ENCODE measurements at places on chromosomes 6 and 20.

- no peak for DNase-seq
- H3K36me3 ChIP-seq: no peaks in the 10 kb centered on the region
- no peak overlapping the region for H3K27ac ChIP-seq
- H3K4me3 ChIP-seq: no peak overlapping the region
- H3K4me1 ChIP-seq: no peaks in the 10 kb centered on the region
- H3K27me3 ChIP-seq: no peaks in the 10 kb centered on the region
Observed at GRCh38 chr20:13877793-13878192, 93.0 kb downstream of the NDUFAF5 start.

DNA sequence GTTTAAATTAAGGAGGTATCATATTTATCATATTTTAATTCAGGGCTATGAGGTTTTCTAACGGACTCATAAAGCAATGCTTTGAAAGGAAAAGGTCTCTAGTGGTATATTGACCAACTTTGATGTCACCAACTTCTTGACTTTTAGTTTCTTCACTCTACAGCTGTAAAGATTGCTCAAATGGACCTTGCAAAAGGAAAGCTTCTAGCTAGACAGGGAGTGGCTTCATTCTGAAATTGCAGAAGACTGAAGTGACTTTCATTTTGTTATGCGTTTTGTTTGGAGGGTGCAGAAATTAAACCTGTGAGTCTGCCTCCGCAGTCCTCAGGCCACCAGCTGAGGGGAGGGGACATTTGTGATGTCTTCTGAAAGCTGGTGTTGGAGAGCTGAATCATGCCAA, 95.7 kb downstream of the SLC24A3 start:
- no peaks in the 10 kb centered on the region for H3K36me3 ChIP-seq
- no peak overlapping the region for H3K4me3 ChIP-seq
- no peak for DNase-seq
- no peak overlapping the region for H3K27ac ChIP-seq
- H3K4me1 ChIP-seq: no peaks in the 10 kb centered on the region

GRCh38 chr6:75603106-75603420, 1.4 kb downstream of the SENP6 start:
- H3K27ac ChIP-seq: peak overlapping the region; percentile 93
- no peaks in the 10 kb centered on the region for H3K27me3 ChIP-seq
- peaks cover 68% of the 10 kb centered on the region for H3K4me1 ChIP-seq
- no peaks in the 10 kb centered on the region for H3K36me3 ChIP-seq
- no peak for DNase-seq

- no peak overlapping the region for H3K4me3 ChIP-seq
- no peak overlapping the region for H3K27ac ChIP-seq
- no peaks in the 10 kb centered on the region for H3K27me3 ChIP-seq
Observed at GRCh38 chr20:41690702-41691101, 72.5 kb upstream of the CHD6 start.

GRCh38 chr6:22569281-22570184, at the start of gene HDGFL1:
TSS of gene HDGFL1 (plus strand) at chr6:22569566. CDS start at chr6:22569576, 10 bp downstream.
- no peak within 1 kb of the TSS for H3K4me3 ChIP-seq
- no peaks in the 10 kb centered on the region for H3K36me3 ChIP-seq
- H3K27ac ChIP-seq: no peak within 1 kb of the TSS
- H3K4me1 ChIP-seq: no peaks in the 10 kb centered on the region
- no peak for DNase-seq
- no peaks in the 10 kb centered on the region for H3K27me3 ChIP-seq

- H3K27me3 ChIP-seq: no peaks in the 10 kb centered on the region
- no peaks in the 10 kb centered on the region for H3K36me3 ChIP-seq
- H3K4me1 ChIP-seq: peaks cover 48% of the 10 kb centered on the region
- no peak for DNase-seq
Observed at GRCh38 chr6:111996144-111996865, 57.6 kb upstream of the CCN6 start.

DNA sequence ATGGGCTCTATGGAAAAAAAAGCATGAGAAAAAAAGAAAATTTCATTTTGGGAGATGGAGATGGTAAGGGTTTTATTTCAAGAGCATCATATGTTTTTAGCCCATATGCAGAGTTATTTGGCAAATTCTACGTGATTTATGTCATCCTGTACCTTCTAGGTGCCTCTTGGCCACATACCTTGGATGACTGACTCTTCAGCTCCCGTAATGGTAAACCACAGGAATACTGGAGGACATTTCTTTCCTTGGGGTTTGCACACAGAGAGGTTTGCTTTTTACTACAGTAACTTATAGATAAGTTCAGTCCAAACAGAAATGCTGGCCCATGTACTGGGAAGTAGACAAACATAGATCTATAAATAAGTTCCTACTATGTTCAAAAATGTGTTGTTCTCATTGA, 132.2 kb downstream of the SH3BGRL2 start:
- H3K36me3 ChIP-seq: no peaks in the 10 kb centered on the region
- no peaks in the 10 kb centered on the region for H3K27me3 ChIP-seq

GRCh38 chr20:32575227-32575581, 9.9 kb downstream of the NOL4L start:
- peaks cover 96% of the 10 kb centered on the region for H3K4me1 ChIP-seq
- H3K27ac ChIP-seq: peak overlapping the region; percentile 42
- no peaks in the 10 kb centered on the region for H3K27me3 ChIP-seq
- no peak overlapping the region for H3K4me3 ChIP-seq
- no peak for DNase-seq

DNA sequence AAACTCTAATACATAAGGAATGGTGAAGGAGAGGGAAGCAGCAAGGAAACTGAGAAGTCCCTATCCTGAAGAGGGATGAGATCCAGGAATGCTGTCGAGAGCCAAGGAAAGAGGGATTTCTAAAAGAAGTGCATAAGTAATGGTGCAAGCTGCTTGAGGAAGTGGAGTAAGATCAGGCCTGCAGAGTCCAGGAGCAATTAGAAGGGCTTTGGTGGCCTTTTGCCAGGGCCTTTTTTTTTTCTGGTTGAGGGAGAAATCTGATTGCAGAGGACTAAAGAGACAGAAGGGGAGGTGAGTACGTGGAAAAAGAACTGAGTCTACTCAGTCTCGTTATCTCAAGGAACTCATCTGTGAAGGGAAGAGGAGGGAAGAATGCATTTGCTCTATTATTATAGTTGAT, 396.2 kb downstream of the UTRN start:
- no peaks in the 10 kb centered on the region for H3K4me1 ChIP-seq
- no peak overlapping the region for H3K27ac ChIP-seq
- peaks cover 5% of the 10 kb centered on the region for H3K36me3 ChIP-seq
- DNase-seq: no peak
- no peak overlapping the region for H3K4me3 ChIP-seq
- no peaks in the 10 kb centered on the region for H3K27me3 ChIP-seq

DNA sequence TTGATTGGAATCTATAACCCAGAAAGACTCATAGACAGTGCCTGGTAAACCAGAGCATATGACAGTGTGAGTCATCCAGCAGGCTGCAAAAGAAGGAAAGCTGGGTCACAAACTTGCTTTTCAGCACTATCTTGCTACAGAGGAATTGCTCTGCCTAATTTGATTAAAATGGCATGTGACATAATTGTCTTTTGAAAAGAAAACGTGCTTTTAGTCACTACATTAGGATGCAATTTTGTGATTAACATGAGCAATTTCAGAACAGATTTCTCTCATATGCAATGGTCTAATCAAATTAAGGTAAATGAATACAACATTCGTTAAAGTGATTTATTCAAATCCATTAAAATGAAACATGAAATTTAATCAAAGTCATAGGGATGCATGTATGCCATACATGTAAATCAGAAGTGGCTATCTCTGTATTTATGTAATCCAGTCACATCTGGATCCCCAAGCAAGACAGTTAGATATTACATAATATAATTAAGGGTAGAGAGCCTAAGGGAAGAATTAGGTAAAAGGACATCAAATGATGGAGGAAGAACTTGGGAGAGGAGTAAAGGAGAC, 400.0 kb upstream of the HTR1E start:
- H3K36me3 ChIP-seq: no peaks in the 10 kb centered on the region
- no peak overlapping the region for H3K27ac ChIP-seq

GRCh38 chr6:41682497-41683272, 44.4 kb downstream of the MDFI start:
- no peak for DNase-seq
- no peaks in the 10 kb centered on the region for H3K36me3 ChIP-seq
- H3K4me1 ChIP-seq: peaks cover 5% of the 10 kb centered on the region
- H3K27me3 ChIP-seq: no peaks in the 10 kb centered on the region
- peak overlapping the region; percentile 34 for H3K4me3 ChIP-seq
- no peak overlapping the region for H3K27ac ChIP-seq

DNA sequence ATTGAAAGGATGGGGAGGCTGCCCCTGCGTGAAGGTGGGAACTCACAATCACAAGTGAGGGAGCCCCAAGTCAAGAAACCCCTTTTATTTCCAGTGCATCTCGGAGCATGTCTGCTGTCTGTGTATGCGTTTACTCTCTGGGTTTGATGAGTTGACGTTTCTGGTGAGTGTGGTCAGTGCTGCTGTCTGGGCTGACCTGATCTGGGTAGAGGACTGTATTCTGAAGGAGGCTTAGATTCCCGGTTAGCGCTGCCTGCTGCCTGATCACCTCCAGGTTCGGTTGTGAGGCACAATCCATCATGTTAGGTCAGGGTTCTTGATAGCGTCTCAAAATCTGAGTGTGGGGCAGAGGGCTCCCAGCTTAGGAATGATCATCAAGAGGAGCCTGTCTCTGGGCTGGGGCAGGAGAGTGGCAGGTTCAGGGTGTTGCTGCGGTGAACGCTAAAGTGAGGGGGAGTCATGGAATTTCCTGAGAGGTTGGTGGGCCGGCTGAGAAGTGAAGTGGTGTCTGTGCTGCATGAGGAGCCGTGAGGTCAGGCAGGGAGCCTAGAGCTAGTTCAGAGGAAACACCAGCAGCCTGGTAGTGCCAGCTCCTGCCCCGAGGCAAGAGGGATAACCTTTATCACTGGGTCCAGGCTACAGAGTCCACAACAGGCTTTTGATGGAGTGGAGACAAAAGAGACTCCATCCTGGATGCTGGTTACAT, 225.3 kb upstream of the CST7 start:
- DNase-seq: no peak
- no peak overlapping the region for H3K4me3 ChIP-seq
- H3K27ac ChIP-seq: no peak overlapping the region
- no peaks in the 10 kb centered on the region for H3K27me3 ChIP-seq

DNA sequence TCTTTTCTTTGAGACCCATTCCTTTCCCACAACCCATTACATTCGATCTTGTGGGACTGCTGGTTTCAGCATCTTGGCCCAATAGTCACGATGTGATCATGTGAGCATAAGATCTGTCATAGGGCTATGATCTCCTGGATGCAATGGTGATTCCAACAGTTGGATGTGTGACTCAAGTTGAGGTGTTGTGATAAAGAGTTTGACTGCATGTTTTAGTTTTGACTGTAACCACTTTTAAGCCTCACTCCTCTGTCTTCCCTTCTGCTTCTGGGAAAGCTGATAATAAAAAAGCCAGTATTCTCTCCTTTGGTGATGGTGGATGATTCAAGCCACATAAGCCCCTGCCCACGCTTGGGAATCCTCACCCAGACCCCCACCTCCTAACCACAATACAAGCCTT, 117.0 kb upstream of the ASCC3 start:
- H3K27ac ChIP-seq: no peak overlapping the region
- no peaks in the 10 kb centered on the region for H3K36me3 ChIP-seq
- no peaks in the 10 kb centered on the region for H3K4me1 ChIP-seq
- no peak for DNase-seq
- no peak overlapping the region for H3K4me3 ChIP-seq
- H3K27me3 ChIP-seq: no peaks in the 10 kb centered on the region

- peaks cover 9% of the 10 kb centered on the region for H3K27me3 ChIP-seq
- H3K36me3 ChIP-seq: no peaks in the 10 kb centered on the region
- DNase-seq: no peak
- no peaks in the 10 kb centered on the region for H3K4me1 ChIP-seq
- H3K4me3 ChIP-seq: no peak overlapping the region
Observed at GRCh38 chr20:10671919-10672623, 1.7 kb downstream of the JAG1 start.

DNA sequence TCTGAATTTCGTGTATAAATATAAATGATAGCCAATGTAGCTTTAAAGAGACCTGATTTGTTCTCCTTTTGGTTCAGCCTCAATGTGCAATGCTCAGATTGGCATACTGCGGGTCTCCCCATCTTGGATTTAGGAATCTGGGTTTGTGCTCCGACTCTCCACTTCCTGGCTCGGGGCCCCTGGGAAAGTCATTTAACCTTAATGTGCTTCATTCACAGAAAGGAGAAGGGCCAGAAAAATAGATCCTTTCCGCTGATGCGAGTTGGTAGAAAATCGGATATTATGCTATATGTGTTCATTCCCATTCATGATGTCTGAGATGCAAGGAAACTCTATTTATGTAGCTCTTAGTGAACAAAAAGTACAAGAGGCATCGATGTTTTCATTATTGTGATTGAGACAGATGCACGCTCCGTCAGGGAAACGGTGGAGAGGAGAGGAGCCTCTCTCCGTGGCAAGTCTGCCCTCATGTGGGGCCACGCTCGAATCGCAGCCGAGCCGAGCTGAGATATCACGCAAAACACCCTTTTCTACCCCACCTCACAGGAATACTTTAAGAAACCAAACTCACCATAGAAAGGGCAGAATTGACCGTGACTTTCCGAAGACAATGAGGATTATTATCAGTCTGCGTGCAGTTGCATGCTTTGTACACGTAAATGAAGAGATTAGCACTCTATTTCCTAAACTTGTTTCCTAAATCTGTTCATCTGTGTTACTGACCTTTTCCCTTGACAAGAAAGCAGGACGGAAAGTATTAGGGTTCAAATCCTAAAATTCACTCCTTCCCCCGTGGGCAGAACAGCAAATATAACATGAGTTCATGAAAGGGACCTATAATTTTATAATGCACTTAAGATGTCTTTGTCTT, 136.6 kb downstream of the COL9A1 start:
- no peak overlapping the region for H3K27ac ChIP-seq
- no peak overlapping the region for H3K4me3 ChIP-seq
- no peaks in the 10 kb centered on the region for H3K4me1 ChIP-seq
- H3K27me3 ChIP-seq: no peaks in the 10 kb centered on the region
- no peak for DNase-seq
- no peaks in the 10 kb centered on the region for H3K36me3 ChIP-seq

- H3K27ac ChIP-seq: no peak overlapping the region
- no peaks in the 10 kb centered on the region for H3K4me1 ChIP-seq
- H3K36me3 ChIP-seq: no peaks in the 10 kb centered on the region
- no peak for DNase-seq
- H3K4me3 ChIP-seq: no peak overlapping the region
Observed at GRCh38 chr20:63076421-63076820, 69.7 kb upstream of the BHLHE23 start.

DNA sequence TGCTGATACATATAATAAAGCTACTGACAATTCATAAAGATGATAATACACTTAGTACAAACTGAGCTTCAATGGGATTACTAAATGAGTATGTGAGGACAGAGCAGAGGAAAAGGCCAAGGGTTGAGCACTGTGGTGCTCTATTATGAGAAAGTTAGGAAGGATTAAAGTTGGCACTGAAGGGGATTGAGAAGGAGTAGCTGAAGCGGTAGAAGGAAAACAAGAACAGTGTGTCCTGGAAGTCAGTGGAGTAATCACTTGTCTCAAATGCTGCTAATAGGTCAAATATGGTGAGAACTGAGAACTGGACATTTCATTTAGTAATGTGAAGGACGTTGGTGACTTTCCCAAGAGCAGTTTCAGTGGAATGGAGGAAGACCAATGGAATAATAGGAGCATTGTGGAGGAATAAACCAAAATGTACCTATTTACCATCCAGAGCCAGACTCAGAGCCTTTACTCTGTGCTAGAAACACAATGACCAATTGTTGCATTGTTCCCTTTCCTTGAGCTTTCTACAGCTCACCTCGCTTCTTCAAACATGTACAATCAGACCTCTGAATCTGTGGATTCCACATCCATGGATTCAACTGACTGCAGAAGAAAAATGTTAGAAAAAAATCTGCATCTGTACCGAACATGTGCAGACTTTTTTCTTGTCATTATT, 255.9 kb downstream of the LAMA2 start:
- no peaks in the 10 kb centered on the region for H3K27me3 ChIP-seq
- H3K4me1 ChIP-seq: no peaks in the 10 kb centered on the region
- DNase-seq: no peak
- H3K36me3 ChIP-seq: no peaks in the 10 kb centered on the region
- H3K4me3 ChIP-seq: no peak overlapping the region

All from CD8-positive, alpha-beta memory T cell (primary cell).